HFF-Myc (cell line): ENCODE measurements at places on chromosomes 12 and 14.

DNA sequence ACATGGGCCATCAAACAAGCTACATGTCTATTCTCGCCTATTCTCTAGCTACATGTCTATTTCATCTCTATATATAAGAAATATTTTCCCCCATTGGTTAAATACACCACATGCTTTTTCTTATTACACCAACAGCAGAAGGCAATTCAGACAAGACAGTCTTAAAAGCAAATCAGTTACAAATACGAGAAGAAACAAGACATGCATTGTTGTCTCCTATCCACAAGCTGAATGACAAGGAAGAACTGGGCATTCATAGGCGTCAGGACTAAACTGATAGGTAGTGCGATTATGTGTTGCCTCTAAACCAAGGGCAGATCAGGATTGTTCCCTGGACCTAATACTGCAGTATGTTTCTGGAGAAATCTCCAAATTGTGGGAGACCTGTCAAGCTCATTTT, 19.4 kb downstream of the SLC2A13 start:
- no peak for DNase-seq

GRCh38 chr14:69573831-69574262, 824 bp downstream of the CCDC177 start:
- no peak for DNase-seq

DNA sequence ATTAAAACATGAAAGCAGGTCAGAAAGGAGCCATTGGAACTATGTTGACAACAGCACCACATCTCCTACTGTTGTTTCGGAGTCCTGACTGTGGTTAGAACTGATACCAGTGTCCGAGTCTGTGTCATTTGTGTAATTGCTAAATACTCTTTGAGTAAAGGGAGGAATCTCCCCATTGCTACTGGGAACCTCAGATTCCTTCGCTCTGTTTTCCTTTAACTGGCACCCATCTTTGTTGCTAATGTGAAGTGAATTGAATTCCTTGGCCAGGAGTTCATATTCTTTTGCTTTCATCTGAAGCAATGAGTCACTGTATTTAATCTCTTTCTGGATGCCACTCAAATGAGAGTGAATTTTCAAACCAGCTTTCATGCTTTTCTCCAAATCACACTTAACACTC, 31.5 kb downstream of the RASSF9 start:
- no peak for DNase-seq

- no peak for DNase-seq
These were observed 431.2 kb downstream of the NAV3 start for GRCh38 chr12:78261901-78262300.
